ENCODE measurements at places on chromosomes 1 and 21.

- DNase-seq, result peak; percentile 57
Measured at GRCh38 chr1:242454262-242455051, 70.0 kb downstream of the PLD5 start.

- no peak for DNase-seq
Measured at GRCh38 chr1:97913506-97914139, 7.2 kb downstream of the DPYD start.

- DNase-seq, result no peak
Measured at GRCh38 chr1:981491-981954, 370 bp downstream of the PERM1 start.

DNA sequence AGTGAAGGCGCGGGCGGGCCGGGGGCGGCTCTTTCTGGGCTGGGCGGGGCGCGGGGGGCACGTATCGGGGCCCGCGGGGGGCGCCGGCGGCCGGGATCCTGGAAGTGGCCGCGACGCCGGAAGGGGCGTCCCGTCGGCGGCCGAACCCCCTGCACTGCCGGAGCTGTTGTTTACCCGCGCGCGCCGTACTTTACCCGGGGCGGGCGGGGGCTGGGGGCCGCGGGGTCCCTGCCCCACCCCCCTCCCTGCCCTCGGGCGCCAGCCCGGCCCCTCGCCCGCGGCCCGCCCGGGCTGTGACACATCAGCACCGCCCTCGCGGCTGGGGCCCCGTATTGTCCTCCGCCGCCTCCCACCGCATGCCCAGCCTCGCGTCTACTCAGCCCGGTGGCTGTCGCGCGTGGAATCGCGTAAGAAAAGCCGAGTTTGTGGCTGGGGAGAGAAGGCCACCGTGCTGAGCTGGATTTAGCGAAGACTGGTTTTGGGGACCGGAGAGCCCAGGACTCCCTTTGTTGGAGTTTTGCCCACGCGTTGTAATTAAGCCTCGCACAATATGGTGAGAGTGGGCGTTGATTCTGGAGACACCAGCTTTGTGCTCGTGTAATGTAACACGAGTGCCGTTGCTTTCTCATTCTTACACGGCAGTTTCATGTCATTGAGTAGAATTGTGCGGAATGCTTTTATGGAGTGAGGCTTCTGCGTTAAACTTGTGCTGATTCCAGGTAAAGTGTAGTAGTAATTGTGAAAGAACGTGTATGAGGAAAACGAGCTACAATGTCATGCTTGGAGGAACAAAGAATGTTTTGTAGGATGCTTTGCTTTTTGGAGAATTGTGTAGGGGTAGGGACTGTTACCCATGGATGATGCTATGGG is 559 bp downstream of the BACH1 start:
- peak; percentile 19 for DNase-seq

- DNase-seq, result no peak
Measured at GRCh38 chr1:33147997-33148314, 33.9 kb downstream of the TRIM62 start.

GRCh38 chr1:110337704-110338308 is 1.4 kb upstream of the RBM15 start:
- peak; percentile 7 for DNase-seq

DNA sequence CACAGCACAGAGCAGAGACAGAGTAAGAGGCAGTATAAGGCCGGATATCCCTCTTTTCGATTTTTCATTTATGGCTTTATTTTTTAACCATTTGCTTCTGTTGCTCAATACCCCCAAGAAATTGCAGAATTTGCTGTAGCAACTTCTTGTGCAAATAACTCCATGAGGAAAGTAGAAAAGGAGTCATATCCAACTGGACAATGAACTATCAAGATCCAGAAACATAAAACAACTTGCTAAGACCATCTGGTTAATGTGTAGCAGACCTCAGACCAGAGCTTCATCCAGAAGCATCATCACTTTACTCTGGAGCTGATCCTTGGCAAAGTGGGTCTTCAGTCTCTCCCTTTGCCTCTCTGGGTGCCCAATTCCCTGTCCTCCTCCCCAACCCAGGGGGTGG is 45.9 kb downstream of the ZNF697 start:
- DNase-seq, result no peak

DNA sequence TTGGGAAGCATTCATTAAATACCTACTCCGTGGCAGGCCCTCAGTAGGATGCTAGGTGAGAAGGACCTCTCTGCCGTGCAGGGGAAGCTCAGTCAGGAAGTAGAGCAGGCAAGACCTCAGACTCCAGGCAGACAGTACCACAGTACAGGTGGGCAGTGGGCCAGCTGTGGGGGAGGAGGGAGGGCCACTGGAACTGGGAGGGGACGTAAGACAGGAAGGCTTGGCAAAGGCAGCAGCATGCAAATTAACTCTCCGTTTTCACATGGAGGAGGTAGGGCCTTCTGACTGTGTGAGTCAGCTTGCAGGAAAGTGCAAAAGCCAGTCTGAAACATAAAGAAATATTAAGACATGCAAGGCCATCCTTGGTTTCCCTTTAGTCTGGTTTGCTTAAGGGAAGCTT is 157.7 kb downstream of the TRIM33 start:
- DNase-seq, result no peak

DNA sequence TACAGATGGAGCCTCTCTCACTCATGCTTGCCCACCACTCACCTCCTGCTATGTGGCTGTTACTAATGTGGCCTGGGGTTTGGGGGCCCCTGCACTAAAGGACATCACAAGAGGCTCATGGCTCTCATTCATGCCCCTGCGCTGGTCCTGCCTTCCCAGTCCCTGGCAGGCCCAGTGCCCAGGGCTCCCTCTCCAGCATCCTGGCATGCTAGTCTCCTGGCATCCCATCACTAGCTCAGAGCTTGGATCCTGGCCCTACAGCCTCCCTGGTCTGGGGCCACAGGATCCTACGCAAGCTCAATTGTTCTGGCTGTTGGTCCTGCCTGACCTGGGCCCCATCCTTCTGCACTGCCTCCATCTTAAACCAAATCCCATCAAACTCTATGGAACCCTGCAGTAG is 685.4 kb downstream of the PTPRU start:
- no peak for DNase-seq

DNA sequence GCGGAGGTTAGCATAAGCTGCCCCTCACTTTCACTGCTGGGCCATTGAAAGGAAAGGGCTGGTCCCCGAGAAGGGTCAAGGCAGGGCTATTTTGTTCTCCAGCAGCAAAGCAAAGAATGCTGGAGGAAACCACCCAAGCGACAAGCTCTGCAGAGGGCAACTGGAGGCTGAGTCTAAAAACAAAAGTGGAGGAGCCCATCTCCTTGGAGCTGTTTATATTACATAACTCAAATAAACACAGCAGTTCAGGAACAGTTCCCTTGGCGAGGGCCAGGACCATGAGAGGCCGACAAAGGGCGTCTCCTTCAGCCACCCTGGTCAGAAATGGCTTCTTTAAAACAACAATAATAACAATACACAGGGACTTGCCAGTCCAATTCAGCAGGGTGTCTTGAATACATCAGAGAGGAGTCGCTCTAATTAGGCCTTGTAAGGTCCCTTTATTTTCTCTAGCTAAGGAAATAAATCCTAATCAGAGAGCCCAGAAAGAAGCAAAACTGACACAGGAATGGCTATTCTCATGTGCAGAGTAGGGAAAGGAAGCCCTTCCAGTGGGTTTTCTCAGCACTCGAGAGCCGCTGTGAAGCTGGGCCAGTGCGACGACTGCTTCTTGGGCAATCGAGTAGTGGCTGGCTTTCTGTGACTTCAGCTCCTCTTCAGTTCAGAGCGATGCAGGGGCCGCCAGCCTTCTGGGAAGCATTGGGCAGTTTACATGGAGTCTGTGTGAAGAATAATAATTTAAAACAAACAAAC is 57.0 kb upstream of the TARBP1 start:
- DNase-seq, result no peak

GRCh38 chr1:241999026-241999425 is at the start of gene MAP1LC3C:
Gene MAP1LC3C (minus strand): TSS chr1:241999098. CDS start chr1:241999008, 90 bp downstream.
- no peak for DNase-seq

GRCh38 chr1:153608742-153609584 is 4.0 kb downstream of the S100A16 start:
- peak; percentile 93 for DNase-seq

DNA sequence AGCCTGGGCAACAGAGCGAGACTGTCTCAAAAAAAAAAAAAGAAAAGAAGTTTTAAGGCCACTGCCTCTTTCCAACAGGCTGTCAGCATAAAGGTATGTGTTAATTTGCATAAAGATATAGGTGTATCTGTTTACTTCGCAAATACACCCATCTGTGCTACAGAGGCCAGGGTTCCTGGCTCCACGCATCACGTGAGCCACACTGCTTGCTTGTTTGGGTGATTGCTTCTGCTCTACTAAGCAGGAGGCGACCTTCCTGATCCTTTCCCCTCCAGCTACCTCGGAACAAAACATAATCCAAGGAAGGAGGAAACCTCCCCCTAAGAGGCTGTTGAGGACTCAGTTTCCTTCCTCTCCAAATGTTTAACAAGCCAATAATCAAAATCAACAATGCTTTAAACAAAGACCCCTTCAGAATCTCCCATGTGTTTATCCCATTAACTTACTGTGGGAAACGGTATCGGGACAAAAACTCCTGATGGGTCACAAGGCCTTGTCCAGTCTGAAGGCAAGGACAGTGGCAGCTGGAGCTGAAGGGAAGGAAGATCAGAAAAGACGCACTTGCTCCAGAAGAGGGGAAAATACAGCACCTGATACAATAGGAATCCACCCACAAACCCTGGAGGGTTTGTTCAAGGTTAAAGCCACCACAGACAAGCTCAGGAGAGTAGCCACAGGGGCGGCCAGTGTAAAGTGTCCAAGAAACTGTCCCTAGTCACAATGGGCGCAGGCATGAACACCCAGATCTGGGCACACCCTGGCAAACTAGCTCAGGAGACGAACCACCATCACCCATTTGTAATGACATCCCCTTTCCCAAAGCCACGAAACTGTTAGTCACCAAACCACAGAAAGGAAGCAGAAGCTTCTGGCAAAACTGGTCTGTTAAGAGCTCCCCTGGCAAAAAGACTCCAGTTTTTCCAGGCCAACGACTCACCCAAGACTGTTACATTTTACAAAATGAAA is 17.2 kb downstream of the CTNNBIP1 start:
- peak; percentile 23 for DNase-seq

DNA sequence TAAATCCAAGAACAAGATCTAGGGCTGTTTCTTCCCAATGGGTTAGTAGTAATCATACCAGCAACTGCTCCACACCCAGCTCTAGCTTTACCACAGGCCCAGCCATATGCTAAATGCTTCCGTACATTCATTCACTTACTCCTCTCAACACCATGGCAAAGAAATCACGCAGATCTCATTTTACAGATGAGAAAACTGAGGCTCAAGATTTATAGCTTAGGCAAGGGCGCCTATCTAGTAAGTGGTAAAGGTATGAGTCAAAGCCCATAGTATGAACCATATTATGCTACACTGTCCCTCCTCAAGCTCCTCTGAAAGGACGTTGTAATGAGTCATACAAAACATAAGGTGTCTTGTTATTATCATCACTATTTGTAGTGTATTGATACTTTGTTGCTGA is 82.2 kb downstream of the NIBAN1 start:
- DNase-seq, result no peak

GRCh38 chr1:92972409-92973129 is 11.3 kb upstream of the DIPK1A start:
- no peak for DNase-seq

DNA sequence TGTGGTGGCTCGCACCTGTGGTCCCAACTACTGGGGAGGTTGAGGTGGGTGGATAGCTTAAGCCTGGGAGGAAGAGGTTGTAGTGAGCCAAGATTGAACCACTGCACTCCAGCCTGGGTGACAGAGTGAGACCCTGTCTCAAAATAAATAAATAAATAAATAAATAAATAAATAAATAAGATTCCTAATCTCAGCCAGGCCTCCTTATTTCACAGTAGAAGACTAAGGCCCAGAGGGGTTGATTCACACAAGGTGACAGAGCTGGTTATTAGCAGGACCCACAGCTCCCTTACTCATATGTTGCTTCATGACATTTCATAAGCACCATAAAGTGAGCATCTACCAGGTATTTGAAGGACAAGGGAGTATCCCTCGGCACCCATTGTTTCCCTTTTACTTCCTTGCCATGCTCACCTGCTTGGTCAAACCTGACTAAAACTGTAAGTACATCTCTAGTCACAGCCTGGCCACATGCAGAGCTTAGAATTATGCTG is 32.7 kb downstream of the ALG14 start:
- DNase-seq, result no peak

- no peak for DNase-seq
Measured at GRCh38 chr1:31010086-31010989, 55.2 kb downstream of the PUM1 start.

DNA sequence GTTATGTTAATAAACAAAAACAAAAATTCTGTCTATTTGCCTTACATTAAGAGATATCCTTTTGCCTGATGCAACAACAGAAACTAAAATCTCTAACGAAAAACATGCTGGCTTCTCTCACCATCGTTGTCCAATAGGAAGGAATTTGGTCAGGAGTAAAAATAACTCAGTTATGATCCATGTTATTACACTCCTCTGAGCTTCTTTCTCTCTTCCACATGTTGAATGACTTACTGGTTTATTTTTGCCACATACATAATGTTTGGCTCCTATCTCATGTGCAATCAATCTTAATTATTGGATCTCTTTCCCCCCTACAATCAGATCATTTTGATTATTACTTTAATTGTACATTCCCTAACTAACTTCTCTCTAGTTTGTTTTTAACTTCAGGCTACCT is 688.4 kb downstream of the USP25 start:
- no peak for DNase-seq

DNA sequence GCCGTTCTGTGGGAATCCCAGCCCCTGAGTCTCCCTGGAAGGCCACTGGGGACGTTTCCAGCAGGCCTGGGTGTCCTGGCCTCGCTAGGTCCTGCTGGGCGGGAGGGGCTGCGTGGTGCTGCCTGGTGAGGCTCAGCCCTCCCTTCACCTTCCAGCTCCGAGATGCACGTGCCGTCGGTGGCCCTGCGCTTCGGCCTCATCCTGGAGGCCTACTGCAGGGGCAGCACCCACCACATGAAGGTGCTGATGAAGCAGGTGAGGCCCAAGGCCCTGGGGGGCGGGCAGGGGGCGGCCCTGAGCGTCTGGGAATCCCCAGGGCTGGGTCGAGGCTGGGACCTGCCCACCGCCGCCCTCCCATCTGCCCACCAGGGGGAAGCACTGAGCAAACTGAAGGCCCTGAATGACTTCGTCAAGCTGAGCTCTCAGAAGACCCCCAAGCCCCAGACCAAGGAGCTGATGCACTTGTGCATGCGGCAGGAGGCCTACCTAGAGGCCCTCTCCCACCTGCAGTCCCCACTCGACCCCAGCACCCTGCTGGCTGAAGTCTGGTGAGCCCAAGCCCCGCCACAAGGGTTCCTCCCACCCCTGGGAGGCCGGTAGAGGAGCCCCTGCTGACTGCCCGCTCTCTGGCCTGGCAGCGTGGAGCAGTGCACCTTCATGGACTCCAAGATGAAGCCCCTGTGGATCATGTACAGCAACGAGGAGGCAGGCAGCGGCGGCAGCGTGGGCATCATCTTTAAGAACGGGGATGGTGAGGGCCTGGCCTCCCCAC is 70.3 kb downstream of the PIK3CD start:
- DNase-seq, result peak; percentile 27

Measured in HTR-8/SVneo (cell line).